ENCODE measurements at places on chromosomes 11 and 22.

GRCh38 chr11:30859669-30860068 is 273.5 kb upstream of the MPPED2 start:
- DNase-seq, result no peak

GRCh38 chr22:29722151-29722550 is 2.3 kb downstream of the CABP7 start:
- no peak for DNase-seq

DNA sequence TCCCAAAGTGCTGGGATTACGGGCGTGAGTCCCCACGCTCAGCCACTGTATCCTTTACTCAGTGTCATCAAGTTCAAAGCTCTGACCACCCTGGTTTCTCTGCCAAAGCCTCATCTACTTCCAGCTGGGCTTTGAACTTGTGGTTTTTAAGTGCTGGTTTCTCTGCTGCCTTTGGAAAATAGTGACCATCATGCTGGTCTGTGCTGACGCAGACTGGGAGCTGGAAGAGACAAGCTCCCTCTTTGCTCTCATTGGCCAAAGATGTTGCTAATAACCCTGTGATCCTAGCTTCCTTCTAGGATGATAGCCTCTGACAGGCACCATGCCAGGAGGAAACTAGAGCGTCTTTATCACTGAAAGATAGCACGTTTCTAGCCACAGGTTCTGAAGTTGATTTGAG is 62.4 kb downstream of the ALX4 start:
- no peak for DNase-seq

DNA sequence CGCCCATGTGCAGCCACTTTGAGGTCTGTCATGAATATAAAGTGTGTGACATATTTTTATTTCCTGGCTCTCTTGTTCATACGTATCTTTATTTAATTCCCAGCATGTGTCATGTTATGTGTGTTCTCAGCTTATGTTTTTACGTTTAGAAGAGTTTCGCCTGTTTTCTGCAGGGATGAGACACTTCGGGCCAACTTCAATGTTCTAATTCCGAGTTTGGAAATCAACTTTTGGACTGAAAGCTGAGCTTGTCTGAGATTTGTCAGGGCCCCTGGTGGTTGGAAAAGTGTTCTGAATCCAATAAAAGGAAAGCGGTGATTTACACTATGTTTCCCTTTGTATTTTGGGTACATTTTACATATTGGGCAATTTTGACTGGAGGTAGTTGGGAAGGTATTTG is 810.7 kb downstream of the TBC1D22A start:
- DNase-seq, result no peak

GRCh38 chr11:83918476-83918875 is 632.3 kb upstream of the CCDC90B start:
- DNase-seq, result no peak

DNA sequence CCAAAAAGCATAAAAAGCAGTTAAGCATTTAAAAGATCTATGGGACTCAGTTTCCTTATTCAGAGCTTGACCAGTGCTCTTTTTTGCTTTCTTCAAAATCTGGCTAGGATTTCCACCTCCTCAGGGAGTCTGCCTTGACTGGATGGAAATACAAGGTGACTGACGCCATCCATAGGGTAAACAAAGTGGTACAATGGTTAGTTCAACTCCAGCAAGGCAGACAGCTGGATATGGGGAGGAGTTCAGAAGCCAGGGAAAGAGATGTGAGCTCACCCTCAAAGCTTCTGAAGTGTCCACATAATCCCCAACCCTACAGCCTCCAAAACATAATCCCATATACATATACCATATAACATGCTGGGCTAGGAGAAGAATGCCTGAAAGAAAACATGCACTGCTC is 52.0 kb downstream of the KIRREL3 start:
- DNase-seq, result no peak

DNA sequence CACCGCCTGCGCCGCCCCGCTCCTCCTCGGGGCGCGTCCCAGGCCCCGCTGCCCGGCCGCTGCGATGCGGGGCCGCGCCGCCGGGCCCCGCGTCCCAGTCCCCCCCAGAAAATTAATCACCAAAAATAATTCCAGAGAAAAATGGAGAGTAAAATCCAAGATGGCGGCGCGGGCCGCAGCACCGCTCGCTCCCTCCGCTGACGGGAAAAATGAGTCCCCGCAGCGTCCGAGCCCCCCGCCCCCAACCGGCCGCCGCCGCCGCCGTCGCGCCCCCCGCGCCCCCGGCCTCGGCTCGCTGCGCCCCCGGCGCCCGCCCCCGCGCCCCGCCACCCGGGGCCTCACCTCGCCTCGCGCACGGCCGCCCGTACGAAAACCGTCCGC is at the start of gene KMT5B:
Gene KMT5B, minus strand, starts transcription at position 162 of the 381 bp plus-strand sequence. CDS start 23,220 bp downstream, outside the sequence.
- DNase-seq, result peak; percentile 42

GRCh38 chr11:11963842-11964773 is 44.3 kb downstream of the DKK3 start:
- DNase-seq, result no peak

GRCh38 chr11:61611309-61611708 is 30.4 kb upstream of the SYT7 start:
- no peak for DNase-seq

DNA sequence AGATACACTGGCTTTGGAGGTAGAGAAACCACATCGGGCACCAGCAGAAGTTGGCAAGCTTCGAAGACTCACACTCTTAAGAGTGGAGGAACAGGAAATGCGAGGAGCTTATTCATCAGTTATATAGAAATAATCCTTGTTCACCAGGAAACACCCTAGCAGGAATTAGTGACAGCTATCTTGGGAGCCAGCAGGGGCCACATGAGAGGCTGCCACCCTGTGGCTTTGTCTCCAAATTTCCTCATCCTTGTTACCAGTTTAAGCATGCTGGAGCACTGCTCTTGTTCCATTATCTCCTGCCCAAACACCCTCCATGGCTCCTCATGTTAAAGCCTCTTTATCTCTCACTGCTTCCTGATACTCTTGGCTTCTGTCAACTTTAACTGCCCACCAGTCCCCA is 131.0 kb downstream of the PLEKHA7 start:
- DNase-seq, result no peak

- no peak for DNase-seq
Observed at GRCh38 chr11:40597546-40598113, 861.8 kb downstream of the LRRC4C start.

GRCh38 chr11:73198677-73199076 is 19.4 kb upstream of the P2RY2 start:
- DNase-seq, result no peak

GRCh38 chr22:32444068-32444467 is 20.2 kb downstream of the BPIFC start:
- DNase-seq, result no peak

DNA sequence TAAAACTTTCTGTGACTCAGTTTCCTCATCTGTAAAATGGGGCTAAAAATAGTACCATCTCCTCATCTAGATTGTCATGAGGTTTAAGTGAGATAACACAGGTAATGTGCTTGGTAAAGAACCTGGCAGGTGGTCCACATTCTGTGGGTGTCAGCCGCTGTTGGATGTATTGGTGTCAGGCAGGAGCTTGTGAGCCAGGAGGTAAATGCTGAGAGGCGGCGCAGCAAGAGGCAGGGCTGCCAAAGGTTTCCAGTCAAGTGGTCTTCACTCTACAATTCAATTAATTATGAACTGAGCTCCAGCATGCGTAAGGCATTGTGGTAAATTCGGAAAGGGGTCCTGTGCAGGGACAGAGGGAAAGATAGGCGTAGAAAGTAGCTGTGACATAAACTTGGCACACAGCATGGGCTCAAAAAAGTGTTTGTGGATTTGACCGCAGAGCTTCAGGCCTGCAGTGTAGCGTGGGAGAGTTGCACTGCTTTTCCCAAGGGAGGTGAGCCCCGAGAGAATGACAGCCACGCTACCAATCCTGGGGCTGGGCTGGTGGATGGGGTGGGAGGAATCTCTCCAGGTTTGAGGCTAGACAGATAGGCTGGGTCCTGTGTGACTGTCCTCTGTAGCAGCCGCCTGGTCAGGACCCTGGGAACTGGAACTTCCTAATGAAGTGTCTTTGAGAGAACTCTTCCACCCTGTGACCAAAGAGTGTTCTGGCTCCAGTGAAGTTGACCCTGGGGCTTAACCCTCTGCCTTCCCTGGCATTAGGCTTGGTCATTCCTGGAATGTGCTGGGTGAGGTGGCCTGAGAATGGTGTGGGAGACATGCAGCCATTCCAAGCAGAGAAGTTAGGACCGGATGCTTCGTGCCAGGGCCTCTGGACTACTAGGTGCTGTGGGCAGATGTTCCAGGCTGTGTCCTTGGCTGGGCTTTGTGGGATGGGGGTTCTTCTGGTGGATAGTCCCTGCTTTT is 122.4 kb downstream of the FEZ1 start:
- DNase-seq, result no peak

GRCh38 chr11:57349491-57350274 is 11.5 kb downstream of the P2RX3 start:
- peak; percentile 59 for DNase-seq

DNA sequence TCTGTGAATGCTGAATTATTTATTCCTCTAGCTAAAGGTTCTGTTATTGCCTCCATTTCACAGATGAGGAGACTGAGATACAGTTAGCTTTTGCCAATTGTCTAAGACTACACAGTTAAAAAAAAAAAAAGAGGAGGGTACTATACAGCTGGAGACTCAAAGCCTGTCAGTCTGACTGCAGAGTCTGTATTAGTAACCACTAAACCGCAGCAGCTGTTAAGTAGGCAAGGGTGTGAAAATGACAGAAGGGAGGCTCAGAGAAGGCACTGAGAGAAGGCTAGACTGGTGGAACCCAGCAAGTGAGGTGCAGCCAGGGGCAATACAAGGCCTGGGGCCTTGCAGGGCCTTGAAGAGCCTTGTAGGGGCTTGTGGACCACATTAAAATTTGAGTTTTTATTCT is 181.2 kb downstream of the CSNK2A3 start:
- DNase-seq, result no peak

GRCh38 chr22:37187891-37188761 is at the start of gene C1QTNF6:
Gene C1QTNF6, minus strand, starts transcription at chr22:37188247. Its CDS starts 34 bp downstream, at chr22:37188213.
- no peak for DNase-seq

DNA sequence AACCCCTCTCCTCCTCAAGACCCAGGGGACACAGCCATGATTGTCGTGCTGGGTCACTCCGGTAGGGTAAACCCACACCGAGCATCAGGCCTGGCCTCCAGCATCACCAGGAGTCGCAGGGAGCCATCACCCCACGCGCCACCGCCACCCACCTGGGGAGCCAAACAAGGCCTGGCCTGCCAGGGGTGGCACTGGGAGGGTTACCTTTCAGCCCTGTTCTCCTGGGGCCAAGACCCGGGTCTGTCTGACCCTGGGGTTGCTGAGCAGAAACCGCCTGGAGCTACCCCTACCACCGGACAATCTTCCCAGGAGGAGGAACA is 39.3 kb upstream of the NNMT start:
- DNase-seq, result no peak

GRCh38 chr22:19207401-19207808 is 28.9 kb upstream of the SLC25A1 start:
- DNase-seq, result no peak

- DNase-seq, result no peak
Observed at GRCh38 chr11:67616431-67617242, 9.9 kb downstream of the NDUFV1 start.

DNA sequence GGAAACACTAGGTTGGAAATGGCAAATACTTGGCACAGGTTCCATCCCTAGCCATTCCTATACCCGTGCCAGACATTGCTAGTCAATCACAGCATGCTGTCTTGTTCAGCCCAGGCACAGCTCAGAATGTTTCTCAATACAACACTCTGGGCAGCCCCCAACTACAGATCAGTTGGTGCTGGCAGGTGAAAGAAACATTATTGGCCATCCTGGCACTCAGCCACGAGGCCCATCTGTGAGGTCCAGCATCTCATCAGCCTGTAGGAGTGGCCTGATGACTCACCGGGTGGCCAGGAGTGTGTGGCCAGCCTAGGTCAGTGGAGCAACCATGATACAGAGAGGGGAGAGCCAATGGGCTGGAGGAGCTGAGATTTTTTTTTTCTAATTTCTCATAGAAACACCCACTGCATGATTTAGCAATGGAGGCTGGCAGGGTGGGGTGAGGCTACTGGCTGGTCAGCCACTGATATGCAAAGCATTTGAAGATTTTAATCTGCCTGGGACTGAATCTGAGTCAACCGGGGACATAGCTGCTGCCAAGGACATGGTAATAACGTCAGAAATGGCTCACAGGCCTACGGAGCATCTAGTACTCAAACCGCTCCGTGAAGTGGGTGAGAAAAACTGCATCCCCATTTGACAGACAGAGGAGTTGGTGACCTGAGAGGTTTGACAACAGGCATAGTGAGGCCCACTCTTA is 5.4 kb downstream of the MYO18B start:
- DNase-seq, result no peak

DNA sequence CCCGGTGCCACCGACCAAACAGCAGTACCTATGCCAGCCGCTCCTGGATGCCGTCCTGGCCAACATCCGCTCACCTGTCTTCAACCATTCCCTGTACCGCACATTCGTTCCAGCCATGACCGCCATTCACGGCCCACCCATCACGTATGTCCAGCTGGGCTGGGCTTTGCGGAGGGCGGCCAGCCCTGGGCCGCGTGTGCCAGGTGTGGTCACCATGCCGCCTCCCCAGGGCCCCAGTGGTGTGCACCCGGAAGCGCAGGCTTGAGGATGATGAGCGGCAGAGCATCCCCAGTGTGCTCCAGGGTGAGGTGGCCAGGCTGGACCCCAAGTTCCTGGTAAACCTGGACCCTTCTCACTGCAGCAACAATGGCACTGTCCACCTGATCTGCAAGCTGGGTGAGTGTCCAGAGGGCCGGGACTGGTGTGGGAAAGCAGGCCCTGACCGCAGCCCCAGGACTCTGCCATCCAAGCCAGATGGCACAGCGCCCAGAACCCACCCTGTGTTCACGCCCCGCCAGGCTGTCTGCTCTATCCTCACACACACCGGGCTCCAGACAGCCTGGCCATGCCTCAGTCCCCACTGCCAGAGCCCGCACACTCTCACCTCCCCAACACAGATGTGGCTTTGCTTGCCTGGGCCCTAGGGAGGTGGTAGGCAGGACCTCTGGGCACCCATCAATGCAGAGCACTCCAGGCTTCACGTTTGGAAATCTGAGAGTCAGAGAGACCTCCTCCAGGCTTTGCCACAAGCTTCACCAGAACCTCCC is 77.6 kb downstream of the MED15 start:
- no peak for DNase-seq

DNA sequence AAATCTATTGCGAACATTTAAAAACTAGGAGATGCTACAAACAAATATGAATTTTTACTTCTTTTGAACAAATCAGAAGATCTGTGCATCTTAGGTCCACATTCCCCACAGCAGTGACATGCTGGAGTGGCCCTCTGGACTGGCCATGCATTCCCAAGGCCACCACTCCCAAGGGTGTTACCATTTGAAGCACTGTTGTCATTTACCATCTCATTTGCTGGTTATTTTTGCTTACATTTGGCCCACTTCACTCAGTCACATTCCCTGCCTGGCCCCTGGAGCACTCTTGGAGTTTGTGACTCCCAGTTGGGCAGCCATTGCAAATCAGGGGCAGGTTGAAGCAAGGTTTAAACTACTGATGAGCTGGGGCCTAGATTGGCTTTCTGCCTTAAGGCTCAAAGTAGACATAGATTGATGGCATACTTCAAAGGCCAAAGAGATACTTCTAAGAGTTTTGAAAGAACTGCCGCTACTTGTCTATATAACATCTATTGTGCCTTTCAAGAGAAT is 8.5 kb upstream of the ZNRF3 start:
- DNase-seq, result no peak

All from activated T-cell treated with anti-CD3 and anti-CD28 coated beads for 1 hour (primary cell).